Left lung (tissue), 14 donors: ENCODE measurements at places on chromosomes 1 and 21. TPM values are rescaled to one million over a fixed set of nuclear protein-coding genes. Genes with fewer than 3 reads are reported as not detected.
A peak's percentile ranks its signal among the peaks of the same experiment; 100 is the strongest.

Gene C1orf141
- polyA plus RNA-seq: 0.26 TPM

Gene ATP1A2
- polyA plus RNA-seq: 13.2 TPM

Gene FAM110D
- polyA plus RNA-seq: 1.5 TPM

Gene CD52
- polyA plus RNA-seq: 5.1 TPM

GRCh38 chr1:45089711-45090110 is 77.7 kb downstream of the UROD start:
- no peak for DNase-seq

GRCh38 chr1:67118191-67118590 is 16.6 kb downstream of the C1orf141 start:
- DNase-seq: no peak

GRCh38 chr1:108124622-108125311 is 75.4 kb downstream of the SLC25A24 start:
- DNase-seq: no peak

DNA sequence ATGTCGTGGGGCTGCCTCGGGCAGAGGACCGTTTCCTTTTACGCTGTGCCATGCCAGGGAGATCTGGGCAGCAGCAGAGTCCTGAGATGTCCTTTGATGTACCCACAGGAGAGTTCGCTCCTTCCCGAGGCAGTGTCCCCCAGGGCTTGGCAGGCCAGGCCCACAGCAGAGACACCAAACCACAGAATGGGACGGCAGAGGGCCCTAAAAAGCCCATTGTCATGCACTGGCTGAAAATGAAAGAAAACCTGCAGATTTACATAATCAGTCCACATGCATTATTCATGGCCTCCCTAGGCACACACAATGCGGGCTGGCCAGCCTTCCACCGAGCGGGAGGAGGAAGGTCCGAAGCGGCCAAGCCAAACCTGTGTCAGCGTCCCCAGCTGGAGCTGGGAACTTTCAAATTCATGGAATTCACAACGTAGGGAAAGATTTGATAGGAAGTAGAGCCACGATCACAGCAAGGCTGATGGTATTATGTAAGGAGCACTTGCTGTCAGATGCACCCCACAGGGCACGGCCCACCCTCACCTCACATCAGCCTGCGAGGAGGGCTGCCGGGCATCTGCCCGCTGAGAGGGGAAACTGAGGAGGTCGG is 25.3 kb upstream of the EFHD2 start:
- no peak for DNase-seq

DNA sequence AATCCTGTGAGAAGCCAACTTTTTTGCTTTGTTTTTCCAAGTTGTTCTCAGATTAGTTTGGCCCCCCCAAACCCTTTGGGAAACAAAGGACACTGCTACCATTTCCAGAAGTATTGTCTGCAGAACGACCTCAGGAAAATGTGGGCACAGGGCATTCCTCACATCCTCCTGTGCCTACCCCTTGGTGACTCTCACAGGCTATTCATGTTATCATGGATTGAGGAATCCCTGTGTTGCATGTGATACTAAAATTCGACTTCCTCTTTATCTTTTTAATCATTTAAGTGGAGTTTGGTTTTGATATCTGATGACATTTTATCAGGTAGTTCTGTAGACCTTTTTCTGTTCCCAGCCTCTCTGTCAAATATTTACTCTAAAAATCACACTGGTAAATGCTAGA is 184.5 kb downstream of the FASLG start:
- no peak for DNase-seq

DNA sequence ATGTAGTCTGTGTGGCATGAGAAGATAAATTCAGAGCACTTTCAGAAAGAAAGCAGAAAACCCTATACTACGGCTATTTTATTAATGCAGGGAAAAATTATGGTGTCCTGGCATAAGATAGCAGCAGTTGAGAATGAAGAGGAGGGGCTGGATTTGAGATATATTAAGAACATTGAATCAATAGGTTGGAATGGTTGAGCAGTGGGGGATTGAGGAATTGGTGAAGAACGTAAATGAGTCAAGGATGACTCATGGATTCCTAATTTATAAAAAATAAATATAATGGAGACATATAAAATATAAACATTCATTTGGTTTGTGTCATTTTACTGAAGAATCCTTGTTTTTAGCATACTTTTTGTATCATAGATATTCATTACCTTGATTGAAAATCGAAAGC is 234.3 kb upstream of the ADAMTS5 start:
- no peak for DNase-seq

DNA sequence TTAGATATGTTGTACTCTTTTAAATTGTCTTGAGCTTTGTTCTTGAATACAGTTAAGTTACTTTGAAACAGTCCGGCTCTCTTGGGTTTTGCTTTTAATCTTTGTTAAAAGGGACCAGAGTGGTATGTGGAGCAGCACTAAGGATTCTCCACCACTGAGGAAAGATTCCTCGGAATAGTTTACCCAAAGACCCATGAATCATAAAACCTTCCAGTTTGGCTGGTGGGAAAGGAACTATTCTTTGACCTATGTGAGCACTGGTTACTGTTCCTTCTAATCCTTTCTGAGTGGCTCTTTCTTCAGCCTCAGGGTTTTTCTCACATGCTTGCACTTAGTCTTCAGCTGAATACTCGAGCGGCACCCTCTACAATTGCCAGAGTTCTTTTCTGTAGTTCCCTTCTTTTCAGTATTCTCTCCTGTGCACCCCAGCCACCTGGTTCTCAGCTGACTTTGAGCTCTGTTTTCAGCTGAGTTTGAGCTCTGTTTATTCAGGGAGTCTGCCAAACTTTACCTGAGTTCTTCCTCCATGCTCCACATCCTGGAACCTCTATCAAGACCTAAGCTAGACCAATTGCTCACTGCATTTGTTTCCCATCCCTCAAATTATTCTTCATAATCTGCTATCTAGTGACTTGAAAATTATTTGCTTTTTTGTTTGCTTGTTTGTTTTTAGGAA is 253.8 kb upstream of the PLXNA2 start:
- no peak for DNase-seq

GRCh38 chr21:35303085-35303484 is 254.0 kb upstream of the RUNX1 start:
- no peak for DNase-seq

GRCh38 chr1:89355056-89355455 is 8.8 kb upstream of the GBP6 start:
- no peak for DNase-seq

DNA sequence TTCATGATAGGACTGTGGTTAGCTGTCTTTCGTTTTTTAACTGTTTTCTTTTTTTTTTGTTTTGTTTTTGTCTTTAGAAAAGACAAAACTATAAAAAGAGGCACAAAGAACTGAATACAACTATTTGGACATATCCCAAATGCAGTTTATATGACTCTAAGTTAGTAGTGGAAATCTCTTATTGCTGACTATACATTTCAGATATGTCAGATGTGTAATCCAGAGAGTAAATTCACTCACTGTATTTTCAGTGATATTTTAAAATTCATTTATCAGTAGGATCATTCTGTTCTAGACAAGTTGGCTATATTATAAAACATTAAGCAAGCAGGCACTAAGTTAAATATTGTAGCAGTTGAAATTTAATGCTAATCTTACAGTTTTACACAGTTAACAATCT is 5.7 kb downstream of the RAP1A start:
- no peak for DNase-seq

- DNase-seq: no peak
These were observed 16.5 kb upstream of the CFHR5 start for GRCh38 chr1:196960854-196961253.

DNA sequence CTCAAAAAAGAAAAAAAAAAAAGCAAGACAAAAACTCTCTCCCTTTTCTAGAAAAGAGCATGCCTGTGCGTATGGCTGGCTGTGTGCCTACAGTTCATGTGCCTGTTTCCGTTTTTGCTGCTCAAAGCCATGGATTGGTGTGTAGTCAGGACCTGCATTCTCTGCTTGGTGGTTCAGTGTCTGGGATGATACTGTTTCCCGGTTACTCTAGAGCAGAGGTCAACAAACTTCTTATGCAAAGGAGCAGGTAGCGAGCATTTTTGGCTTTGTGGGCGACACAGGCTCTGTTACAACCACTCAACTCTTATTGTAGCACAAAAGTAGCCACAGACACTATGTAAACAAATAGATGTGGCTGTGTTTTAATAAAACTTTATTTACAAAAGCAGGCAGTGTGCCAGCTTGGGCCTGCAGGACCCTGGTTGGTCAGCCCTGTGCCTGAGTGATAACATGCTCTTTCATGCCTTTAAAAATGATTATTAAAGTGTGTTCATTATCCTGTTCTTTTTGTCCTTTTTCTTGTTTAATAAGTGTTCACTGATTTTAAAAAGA is 524.2 kb downstream of the KIF26B start:
- DNase-seq: no peak

- DNase-seq: no peak
These were observed 18.8 kb downstream of the PIK3C2B start for GRCh38 chr1:204475656-204476432.

- DNase-seq: no peak
These were observed 22.2 kb downstream of the UBR4 start for GRCh38 chr1:19187852-19188251.

GRCh38 chr1:28538286-28538685 is 14.6 kb upstream of the TRNAU1AP start:
- DNase-seq: no peak

DNA sequence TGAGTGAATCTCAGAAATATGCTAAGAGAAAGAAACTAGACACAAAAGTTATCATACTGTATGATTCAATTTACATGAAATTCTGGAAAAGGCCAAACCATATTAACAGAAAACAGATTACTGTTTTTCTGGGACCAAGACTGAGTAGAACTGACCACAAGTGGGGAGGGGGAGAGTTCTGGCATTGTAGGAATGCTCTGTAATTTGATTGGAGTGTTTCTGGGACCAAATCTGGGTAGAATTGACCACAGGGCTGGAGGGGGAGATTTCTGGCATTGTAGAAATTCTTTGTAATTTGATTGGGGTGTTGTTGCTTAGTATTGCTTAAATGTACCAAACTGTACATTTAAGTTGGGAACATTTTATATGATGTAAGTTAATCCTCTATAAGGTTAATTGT is 3.4 kb upstream of the OR10K1 start:
- no peak for DNase-seq

GRCh38 chr1:183137782-183138181 is 48.3 kb upstream of the LAMC2 start:
- DNase-seq: no peak

DNA sequence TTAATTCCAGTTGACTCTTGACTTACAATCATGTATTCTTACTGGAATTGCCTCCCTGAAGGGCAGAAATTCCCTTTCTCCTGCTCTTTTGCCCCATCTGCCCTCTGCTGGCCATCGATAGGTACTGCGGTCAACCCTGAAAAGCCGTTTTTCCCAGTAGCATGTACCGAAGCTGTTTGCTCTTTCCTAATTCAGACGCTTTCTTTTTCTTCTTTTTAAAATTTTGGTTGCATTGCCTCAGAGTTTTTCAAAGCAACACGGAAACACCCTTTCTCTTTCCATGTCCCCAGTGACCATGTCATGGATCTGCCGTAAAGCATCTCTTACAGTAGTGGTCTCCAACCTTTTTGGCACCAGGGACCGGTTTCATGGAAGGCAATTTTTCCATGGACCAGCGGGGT is 164.2 kb upstream of the C1orf21 start:
- DNase-seq: peak; percentile 9

- DNase-seq: peak; percentile 42
These were observed at the start of gene GBP2 for GRCh38 chr1:89125913-89126580. GBP2 (minus strand) TSS chr1:89126114; CDS start chr1:89121966, 4,148 bp downstream.

- DNase-seq: no peak
These were observed 311.7 kb upstream of the LRRC7 start for GRCh38 chr1:69256036-69256435.

- DNase-seq: no peak
These were observed 5.5 kb upstream of the ZBED6 start for GRCh38 chr1:203789966-203790365.

DNA sequence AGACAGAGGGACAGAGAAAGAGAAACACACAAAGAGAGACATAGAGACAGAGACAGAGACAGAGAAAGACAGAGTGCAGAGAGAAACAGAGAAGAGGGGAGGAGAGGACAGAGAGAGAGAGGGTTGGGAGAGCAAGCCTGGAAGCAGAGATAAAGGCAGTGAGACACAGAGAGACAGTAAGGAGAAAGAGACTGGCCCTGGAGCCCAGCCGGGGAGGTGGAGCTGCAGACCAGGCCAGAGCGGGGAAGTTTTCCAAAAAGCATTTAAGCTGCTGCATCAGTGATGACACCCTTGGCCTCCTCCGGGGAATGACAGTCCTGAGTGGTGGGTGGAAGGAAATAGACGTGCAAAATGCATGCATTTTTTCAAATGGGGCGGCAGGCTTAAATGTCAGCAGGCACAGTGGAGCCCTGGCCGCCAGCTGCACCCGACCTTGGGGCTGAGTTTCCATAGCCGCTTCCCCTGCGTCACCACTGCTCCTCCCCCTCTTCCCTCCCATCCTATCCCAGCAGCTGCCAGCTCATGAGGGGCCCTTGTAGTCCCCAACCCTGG is 95.4 kb upstream of the KLHDC7A start:
- peak; percentile 49 for DNase-seq
